Activated naive CD8-positive, alpha-beta T cell treated with anti-CD3 and anti-CD28 coated beads for 36 hours (primary cell): ENCODE measurements at places on chromosomes 13 and 19.

DNA sequence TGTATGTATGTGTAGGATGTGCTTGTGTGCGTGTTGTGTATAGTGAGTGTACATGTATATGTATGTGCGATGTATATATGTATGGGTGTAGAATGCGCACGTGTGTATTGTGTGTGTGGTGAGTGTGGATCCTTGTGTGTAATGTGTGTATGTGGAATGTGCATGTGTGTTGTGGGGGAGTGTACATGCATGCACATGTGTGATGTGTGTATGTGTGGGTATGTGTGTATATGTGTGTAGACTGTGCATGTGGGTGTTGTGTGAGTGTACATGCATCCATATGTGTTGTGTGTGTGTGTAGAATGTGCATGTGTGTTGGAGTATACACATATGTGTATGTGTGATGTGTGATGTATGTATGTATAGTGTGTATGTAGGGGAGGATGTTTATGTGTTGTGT is 18.0 kb upstream of the SPACA7 start:
- no peak for DNase-seq

GRCh38 chr13:61874970-61875579 is 459.4 kb upstream of the PCDH20 start:
- no peak for DNase-seq

- no peak for DNase-seq
Observed at GRCh38 chr13:24032674-24033073, 127.8 kb upstream of the SPATA13 start.

DNA sequence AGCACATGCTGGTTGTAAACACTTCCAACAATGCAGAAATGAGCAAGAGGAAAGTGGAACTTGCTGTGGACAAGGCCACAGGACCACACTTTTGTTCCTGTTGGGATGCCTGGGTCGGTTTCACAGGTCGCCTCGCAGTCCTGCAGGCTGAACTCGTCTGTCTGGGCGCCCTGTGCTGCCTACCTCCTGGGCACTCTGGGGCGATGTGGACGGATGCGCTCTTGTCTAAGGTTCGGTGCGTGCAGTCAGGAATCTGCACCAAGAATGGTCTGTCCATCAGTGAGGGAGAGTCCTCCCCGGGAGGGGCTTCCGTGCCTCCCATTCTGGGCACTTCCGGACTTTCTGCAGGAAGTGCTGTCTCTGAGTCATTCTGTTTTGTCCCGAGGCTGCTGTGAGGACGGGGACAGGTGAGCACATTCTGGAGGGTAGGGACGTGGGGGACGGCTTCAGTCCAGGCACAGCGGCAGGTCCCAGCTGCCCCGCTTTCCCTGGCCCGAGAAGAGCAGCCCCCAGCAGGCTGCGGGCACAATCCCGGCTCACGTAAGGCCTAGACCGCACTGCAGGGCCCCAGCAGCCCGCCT is 24.1 kb upstream of the SLITRK1 start:
- DNase-seq, result no peak

GRCh38 chr13:81610644-81611043 is 1269.7 kb upstream of the SPRY2 start:
- DNase-seq, result no peak

DNA sequence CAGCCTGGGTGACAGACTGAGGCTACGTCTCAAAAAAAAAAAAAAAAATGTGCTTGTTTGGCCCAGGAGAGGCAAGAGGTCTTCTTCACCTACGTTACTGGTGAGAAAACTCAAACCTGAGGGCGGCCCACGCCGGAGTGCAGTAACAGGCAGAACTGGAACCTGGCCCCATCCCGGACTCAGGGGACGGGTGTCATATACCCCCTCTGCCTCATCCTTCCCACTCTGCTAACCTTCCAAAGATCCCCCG is 414 bp upstream of the ADAT3 start:
- DNase-seq, result no peak

DNA sequence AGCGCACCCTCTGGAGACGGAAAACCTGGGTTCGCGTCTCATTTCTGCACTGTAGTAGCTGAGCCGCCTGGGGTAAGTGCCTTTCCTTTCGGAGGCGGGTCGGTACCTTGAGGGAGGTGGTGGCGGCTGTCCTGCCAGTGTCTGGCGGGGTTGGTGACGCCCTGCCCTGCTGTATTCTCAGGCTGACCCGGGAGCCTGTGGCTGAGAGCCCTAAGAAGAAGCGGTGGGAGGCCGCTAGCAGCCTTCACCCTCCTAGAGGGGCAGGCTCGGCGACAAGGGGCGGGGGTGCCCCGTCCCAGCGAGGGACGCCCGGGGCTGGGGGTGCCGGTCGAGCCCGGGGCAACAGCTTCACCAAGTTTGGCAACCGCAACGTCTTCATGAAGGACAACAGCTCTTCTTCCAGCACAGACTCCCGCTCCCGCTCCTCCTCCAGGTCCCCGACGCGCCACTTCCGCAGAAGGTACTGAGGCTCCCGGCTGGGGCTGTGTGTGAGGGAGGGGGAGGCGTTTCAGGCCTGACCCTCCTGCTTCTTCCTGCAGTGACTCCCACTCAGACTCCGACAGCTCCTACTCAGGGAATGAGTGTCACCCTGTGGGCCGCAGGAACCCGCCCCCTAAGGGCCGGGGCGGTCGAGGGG is 6.9 kb downstream of the LENG8 start:
- DNase-seq, result no peak

DNA sequence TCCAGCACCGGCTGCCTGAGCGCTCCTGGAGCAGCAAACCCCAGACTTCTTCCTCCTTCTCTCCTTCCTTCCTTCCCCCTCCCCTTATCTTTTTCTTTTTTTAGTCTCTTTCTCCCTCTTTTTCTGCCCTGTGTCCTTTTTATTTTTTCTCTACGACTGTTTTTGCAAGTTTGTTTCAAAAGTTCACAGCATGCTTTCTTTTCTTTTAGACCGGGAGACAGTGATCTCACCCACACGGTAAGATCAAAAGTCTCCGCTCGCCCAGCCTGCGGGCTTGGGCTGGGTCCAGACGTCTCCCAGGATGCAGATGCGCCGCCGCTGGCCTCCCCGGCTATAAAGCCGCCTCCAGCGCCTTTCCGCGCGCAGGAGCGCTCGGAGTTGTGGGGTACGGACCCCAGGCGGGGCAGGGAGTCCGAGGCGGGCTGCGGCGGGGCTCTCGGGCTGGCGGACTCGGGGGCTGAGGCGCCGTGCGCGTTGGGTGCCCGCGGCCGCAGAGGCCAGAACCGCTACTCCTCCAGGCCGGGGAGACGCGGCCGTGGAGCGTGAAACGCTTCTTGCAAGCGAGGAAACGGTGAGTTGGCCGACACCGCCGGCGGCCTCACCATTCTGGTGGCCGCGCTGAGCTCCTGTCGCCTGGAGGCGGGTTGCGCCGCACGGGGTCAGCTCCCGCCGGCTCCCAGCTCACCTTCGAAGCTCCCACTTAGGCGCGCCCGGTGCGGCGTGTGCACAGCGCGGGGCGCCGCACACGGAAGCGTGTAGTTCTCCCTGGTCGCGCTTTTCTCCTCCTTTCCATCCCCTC is 2.0 kb upstream of the TSHZ3 start:
- DNase-seq, result no peak
